ENCODE measurements at places on chromosomes 4 and X.
A peak's percentile ranks its signal among the peaks of the same experiment; 100 is the strongest.

DNA sequence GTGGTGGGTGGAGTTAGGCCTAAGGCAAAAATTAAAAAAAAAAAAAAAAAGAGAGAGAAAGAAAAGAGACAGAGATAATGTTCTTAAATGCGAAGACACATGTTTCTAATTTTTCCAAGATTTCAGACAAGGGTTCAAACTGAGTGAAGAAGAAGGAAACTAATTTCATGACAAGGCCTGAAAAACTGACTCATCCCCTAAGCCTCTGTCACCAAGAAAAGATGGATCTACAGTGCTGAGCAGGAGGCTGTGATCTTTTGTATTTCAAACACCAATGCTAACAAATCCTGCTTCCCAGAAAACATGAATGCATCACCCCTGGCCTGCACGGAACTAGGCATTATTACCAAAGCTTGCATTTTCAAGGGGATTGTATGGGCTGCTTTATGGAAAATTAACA lies 75.3 kb downstream of the PPARGC1A start:
- no peak for DNase-seq

DNA sequence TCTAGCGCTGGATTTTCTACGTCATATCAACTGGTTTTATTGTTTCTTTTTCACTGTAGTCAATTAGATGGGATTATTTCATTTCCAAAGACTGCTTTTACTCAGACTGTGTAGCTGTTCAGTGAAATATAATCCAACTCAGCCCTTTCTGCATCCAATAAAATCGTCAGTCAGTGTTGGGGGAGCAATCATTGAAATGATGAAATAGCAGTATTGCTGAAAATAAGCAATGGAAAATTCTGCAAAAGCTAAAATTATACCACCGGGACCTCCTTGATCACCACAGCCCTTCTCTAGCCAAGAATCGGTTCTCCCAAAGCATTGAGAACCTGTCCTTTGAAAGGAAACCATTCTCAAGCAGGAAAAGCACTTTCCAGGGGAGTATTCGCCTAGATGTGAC lies 243.1 kb upstream of the TENM3 start:
- no peak for DNase-seq

DNA sequence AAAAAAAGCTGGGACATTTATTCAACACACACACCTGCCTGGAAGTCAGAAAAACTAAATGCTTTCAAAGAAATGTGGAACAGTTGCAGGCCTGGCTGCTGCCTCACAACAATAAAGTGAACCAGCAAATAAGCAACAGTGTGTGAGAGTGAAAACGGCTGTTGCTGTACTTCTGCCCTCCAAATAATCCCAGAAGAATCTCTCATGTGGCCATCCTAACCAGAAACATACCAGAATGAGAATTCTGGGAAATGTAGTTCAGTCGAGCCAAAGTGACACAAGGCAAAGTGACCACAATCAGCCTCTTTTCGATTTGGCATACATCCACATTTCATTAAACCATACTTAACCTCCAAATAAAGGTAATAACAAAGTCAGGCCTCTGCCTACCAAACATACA lies 204.5 kb downstream of the SLC7A11 start:
- DNase-seq: peak; percentile 43

GRCh38 chr4:82090717-82091116 lies 283.1 kb downstream of the HNRNPD start:
- DNase-seq: no peak

GRCh38 chr4:118390121-118390520 lies 37.3 kb upstream of the PRSS12 start:
- no peak for DNase-seq

DNA sequence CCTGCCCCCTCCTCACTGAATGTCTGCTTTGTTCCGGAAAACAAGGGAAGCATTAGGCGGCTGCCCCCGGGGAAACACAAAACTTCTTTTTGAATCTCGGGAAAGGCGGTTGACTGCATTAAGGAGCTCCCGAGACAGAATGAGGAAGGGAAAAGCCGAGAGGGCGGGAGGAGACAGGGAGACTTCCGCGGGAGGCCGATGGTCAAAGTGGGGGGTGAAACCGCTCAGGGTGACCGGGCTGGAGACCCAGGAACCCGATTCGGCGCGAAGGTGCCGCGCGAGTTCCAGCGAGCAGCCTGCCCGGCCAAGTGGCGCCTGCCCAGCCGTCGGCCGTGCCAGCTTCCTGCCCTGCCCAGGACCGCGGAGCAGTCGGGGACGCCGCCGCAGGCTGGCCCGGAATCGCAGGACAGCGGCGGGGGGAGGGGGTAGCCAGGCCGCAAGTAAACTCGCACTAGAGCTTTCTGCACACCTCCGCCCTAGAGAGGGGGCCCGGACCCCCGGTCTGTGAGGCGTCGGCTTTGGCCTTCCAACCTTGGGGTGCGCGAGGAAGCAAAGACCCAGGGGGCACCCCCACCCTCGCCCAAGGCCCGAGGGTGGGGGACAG lies 55.1 kb upstream of the BCOR start:
- no peak for DNase-seq
